ENCODE measurements at places on chromosomes 13 and 19. TPM values are rescaled to one million over a fixed set of nuclear protein-coding genes. Genes with fewer than 3 reads are reported as not detected.

GRCh38 chr13:31090096-31090495 lies 71.6 kb downstream of the HSPH1 start:
- no peak for DNase-seq

MBD3L2 gene
- not detected for polyA plus RNA-seq

DNA sequence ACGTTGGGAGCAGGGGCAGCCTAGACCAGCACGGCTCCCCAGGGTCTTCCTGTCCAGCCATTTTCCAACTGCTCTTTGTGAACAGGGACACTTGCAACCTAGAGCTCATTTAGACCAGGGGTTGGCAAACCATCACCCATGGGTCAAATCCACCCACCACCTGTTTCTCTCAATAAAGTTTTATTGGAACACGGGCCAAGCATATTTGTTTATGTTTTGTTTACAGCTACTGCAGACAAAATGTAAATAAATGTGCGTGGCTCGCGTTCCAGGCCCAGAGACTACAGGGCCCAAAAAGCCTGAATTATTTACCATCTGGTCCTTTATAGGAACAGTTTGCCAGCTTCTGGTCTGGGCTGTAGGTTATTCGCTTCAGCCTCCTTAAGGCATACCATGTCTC lies 13.3 kb upstream of the EMC10 start:
- DNase-seq: no peak

BEST2 gene
- polyA plus RNA-seq: not detected

DNA sequence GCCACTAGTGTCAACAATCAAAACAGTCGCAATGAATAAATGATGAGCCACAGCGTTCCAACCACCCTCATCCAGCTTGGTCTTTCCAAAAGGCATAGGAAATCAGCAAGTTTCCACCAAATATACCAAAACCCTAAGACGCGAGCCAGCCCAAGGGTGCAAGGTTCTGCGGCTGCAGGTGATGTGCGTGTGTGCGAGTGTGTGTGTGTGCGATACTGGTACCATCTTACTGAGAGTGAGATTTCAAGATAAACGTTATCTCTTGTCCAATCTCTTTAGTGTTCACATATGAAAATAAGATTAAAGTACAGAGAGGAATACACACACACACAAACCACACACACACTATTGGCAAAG lies 895 bp upstream of the TRPC4 start:
- no peak for DNase-seq

DNA sequence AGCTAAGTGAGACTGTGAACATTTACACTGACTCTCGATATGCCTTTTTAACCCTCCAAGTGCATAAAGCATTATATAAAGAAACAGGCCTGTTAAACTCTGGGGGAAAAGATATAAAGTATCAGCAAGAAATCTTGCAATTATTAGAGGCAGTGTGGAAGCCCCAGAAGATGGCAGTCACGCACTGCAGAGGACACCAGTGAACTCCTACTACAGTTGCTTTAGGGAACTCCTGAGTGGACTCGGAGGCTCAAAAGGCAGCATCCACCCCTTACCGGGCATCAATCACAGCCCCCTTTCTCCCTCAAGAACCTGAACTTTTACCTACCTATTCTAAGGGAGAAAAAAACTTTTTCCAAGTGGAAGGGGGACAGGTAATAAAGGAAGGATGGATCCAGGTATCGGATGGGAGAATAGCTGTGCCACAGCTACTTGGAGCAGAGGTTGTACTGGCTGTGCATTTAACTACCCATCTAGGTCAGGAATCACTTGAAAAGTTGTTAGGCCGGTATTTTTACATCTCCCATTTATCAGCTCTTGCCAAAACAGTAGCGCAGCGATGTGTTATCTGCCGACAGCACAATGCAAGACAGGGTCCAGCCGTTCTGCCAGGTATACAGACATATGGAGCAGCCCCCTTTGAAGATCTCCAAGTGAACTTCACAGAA lies 80.1 kb downstream of the ZNF486 start:
- no peak for DNase-seq

MEF2B gene
- polyA plus RNA-seq: 1.1 TPM

LENG9 gene
- 0.32 TPM for polyA plus RNA-seq

DNA sequence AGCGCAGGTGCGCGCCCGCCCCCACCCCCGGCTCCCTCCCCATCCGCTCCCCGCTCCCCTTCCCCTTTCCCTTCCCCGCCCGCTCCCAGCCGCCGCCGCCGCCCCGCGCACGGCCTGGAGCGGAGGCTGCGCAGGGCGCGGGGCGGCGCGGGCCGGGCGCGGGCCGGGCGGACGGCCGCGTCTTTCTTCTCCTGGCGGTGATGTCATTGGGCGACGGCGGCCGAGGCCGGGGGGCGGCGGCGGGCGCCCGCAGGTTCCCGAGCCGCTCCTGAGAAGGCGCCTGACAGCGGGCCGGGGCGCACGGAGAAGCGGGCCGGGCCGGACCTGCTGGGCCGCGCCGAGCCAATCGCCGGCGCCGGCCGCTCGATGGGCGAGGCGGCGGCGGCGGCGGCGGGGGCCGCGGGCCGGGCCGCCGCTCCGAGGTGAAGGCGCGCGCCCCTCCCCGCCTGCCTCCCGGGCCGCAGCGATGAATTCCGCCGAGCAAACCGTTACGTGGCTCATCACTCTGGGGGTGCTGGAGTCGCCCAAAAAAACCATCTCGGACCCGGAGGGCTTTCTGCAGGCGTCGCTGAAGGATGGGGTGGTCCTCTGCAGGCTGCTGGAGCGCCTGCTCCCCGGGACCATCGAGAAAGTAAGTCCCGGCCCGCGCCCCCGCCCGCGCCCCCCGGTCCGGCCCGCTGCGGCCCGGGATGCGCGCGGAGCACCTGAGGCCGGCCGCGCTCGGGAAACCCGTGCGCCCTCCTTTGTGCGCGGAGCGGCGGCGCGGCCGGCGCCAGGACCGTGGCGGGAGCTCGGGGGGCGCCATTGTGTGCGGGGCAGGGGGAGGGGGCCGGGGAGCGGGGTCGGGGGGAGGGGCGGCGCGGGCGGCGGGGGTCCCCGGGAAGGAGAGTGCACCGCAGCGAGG lies at the start of gene ARHGEF7:
ARHGEF7 (plus strand) TSS at position 250 of the 904 bp plus-strand sequence; CDS start at position 467, 217 bp downstream.
- no peak for DNase-seq

DNA sequence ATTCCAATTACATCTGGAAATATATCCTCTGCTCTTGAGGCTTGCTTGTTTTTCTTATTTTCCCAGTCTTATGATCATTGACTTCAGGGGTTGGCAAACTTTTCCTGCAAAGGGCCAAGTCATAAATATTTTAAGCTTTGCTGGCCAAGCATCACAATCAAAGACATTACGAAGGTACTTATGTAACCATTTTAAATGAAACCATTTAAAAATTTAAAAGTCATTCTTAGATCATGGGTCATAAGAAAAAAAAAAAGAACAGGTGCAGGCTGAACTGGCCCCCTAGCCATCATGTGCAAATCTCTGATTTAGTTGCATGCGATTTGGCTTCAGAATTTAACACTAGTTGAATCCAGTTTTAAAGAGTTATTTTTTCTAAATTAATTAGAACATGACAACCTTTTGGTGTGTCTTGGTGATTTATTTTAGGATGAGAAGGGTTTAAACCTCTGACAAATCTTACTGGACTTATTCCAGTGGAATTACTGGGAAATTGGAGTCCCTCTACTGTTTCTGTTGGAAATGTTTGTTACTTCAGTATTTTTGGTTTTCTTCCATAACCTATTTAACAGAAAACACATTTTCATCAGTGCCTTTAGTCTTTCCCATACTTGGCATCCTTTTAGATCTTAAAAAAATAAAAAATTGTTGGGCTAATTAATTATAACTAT lies 148.1 kb downstream of the NHLRC3 start:
- DNase-seq: no peak

LRRC25 gene
- polyA plus RNA-seq: not detected

SPART gene
- 41.6 TPM for polyA plus RNA-seq

DNA sequence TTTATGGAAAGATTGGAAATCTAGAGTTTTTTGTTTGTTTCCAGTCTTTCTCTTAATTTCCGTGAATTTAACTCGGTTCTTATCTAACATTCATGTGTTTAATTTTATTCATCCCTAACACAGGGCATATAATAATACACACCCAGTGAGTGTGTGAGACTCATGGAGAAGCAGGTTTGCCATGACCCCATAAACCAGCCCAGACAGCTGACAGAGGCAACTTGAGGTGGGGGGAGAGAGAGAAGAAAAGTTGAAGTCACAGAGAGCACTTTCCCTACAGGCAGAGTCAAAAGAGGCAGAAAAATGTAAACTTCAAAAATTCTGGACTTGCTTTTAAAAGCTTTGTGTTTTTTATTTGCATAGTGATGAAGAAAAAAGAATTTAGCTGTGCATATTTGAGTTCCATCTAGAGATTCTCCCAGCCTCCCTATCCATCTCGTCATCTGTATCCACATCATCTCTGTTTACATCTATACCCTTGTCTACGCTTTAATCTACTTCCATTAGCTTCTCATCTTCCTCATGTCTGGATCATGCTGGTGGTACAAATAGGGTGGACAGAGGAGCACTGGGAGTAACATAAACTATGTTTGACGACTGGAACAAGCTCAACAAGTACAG lies 60.2 kb downstream of the THSD1 start:
- DNase-seq: no peak

FCGBP gene
- polyA plus RNA-seq: not detected

GRCh38 chr19:5652261-5652660 lies 28.1 kb downstream of the MICOS13 start:
- DNase-seq: no peak

- peak; percentile 89 for DNase-seq
Observed at GRCh38 chr19:10290876-10291553, 1.3 kb downstream of the ICAM5 start.

DNA sequence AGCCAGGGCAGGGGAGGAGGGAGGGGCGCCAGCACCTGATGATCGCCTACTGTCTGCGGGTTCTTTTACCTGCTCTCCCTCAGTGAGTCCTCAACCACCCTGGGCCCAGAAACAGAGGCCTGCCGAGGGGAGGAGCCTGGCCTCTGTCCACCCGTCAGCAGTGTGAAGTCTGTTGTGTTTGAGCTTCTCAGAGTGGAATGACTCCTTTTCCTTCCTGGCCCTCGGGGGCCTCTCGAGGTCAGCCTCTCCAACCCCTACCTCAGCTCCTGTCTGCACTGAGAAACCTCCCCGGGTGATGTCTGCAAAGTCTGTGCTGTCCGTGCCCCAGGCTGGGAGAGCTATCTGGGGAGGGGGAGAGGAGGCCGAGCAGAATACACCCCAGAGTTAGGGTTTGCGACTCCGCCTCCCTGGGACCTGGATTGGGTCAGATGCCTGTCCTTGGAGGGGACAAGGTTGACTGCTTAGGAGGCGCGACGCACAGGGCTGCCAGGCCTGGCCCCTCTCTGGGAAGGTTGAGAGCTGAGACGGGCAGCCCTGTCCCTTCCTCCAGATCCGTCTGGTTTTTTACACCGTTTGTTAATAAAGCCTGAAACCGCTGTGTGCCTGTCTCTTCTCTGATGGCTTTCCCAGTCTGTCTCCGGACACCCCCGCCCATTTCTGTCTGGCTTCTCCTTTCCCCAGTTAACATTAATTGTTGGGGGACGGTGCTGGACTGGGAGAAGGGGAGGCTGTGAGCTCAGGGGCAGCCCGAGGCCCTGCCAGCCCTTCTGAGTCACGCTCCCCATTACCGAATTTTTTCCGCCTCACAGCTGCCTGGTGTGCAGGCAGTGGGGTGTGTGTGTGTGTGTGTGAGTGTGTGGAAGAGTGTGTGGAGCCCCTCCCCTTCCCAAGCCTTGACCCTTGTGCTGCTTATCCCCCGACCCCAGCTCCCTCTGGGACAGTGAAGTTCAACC lies 989 bp upstream of the SSC5D start:
- DNase-seq: peak; percentile 32

Measured in K562 (cell line).